WTC11 (cell line): ENCODE measurements at places on chromosomes 1 and 21.

GRCh38 chr1:17412093-17412870 is 27.2 kb downstream of the RCC2 start:
- no peak for DNase-seq

DNA sequence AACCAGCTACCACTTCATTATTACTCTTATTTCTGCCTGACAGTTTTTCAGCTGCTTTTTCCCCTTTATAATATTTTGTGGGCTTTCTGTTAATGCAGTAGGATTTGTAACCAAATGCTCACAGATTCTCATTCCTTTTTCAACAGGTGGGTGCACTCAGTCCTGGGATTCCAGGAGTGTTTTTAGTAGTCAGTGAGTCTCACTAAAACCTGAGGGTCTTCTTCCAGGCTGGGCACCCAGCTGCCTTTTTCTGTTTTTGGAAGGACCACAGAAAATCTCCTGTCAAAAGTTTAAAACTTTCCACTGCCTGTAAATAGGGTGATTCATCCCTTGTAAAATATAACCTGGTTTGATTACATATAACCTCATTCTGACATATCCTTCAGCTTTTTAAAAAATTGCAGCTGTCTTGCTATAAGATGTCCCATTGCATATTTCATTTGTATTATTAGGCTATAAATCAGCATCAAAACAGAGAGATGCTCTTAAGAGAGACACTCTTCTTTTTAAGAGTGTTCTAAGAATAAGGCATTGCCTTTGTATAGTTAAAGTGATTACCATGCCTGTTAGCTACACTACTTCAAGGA is 16.8 kb upstream of the CEP350 start:
- DNase-seq: no peak

DNA sequence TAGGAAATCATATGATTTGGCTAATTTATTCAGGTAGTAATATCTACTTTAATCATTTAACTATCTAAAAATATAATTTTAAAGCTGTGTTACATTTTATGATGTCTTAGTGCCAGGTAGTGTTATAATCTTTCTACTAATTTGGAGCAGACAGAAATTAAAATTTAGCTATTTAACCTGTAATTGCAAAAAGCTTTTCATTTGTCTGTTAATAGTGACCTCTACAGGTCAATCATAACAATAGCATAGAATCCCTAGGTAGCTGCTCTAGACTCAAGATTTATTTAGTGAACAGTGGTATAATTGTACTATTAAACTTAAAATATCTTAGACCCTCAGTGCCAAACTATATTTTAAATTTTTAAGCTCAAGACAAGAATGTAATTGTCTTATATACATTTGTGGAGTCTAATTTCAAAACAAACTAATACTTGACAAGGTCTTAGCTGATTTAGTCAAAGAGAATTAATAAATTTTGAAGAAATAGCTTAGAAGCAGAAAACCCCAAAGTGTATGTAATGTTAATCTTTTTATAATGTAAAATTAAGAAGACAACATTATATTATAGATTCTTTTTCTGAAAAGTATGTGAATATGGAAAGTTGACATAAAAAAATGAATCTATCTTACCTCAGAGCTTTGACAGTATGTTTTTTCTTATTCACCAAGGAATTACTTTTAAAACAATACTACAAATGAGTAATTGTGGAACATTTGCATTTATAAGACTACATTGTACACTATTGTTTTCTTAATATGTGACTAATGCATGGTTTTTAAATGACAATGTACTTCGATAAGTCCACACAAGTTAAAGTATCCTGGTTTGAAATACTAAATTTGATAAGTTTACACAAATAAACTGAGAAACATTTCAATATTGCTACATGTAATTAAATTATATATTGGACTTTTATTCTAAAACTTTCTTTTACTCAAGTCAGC is 64.1 kb upstream of the RNPC3 start:
- DNase-seq: no peak

DNA sequence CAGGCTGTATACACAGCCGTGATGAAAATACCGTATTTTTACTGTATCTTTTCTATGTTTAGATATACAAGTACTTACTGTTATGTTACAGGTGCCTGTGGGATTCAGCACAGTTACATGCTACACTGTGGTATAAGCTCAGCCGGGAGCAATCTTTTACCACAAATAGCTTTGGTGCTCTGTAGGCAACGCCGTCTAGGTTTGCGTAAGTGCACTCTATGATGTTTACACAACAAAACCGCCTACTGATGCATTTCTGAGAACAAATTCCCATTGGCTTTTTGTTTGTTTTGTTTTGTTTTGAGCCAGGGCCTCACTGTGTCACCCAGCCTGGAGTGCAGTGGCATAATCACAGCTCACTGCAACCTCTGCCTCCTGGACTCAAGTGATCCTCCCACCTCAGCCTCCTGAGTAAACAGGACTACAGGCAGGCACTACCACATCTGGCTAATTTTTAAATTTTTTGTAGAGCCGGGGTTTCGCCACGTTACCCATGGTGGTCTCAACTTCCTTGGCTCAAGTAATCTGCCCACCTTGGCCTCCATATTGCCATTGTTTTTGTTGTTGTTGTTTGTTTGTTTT is 81.0 kb downstream of the SCCPDH start:
- DNase-seq: no peak

DNA sequence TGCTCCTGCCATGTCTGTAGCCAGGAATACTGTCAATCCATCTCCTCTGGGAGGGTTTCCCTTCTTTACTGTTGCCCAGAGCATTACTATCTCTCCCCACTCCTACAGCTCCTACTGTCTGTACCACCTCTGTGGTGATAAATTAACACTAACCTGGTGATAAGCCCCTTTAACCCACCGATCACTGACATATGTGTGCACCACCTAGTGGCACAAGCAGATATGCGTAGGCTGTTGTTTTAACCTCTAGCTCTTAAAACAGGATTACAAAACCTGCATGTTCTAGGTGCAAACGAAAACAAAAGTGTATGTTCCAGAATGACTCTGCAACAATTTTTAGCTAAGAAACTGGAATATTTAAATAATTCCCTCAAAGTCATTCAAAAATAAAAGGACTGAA is 93.9 kb upstream of the BEND5 start:
- peak; percentile 26 for DNase-seq

- no peak for DNase-seq
Observed at GRCh38 chr21:45278156-45278911, 9.4 kb downstream of the POFUT2 start.

GRCh38 chr1:210654176-210654981 is 325.7 kb downstream of the HHAT start:
- DNase-seq: no peak

DNA sequence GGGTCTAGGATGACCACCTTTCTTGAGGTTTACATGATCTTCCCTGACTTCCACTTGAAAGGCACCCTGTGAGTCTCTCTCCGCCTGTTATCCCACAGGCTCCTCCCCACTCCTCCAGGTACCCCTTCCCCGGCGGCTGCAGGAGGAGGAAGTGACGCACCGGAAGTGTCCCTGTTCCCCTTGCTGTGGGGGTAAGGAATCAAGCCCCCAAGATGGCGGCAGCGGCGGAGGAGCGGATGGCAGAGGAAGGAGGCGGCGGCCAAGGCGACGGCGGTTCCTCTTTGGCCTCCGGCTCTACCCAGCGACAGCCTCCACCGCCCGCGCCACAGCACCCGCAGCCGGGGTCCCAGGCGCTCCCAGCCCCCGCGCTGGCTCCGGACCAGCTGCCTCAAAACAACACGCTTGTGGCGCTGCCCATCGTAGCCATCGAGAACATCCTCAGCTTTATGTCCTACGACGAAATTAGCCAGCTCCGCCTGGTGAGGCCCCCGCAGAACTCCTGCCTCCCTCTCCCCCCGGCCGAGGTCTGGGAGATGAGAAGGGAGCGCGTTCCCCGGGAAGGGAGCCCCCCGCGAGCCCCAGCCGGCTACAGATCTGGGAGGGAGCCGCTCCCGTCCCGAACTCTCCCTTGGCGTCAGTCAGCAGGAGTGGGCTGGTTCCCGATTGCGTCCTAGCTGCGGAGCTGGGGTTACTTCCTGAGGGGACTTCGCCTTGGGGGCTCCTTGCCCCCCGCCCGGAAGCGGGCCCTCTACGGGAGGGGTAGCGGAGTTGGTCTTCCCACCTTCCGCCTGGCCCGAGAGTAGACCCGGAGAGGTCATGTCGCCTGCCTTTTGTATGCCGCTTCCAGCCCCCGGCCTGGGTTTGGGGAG is at the start of gene FBXO28:
TSS of gene FBXO28 (plus strand) at position 194 of the 869 bp plus-strand sequence. CDS start at position 213, 19 bp downstream.
- DNase-seq: peak; percentile 96

GRCh38 chr1:94284476-94284875 is 47.1 kb upstream of the ARHGAP29 start:
- no peak for DNase-seq

DNA sequence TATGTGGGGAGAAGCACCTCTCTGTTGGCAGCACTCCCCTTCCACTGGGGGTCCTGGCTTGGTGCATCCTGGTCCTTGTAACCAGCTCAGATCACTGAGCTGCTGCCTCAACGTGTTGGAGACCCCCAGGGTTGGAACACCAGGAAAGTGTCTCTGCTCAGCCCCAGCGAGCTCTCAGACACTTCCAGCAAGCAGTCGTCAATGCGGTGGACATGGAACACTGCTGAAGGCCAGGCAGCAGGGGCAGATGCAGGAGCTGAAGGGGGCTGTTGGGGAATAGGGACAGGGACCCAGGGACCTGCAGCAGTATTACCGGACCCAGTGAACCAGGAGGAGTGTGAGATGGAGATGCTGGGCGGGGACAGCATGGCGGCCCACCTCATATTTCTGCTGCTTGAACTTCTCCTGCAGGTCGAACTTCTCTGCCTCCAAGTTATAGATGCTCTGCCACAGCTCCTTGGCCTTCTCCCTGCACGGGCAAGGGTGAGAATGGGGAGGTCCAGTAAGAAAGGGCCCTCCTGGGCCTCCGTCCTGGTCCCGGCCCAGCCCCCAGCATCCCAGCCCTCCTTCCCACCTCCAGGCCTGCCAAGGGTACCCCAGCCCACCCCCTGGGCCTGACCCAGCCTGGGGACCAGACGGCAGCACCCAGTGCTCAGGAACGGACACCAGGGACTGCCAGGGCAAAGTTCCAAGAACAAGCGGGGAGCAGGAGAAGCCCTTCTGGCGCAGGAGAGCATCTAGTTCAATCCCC is 16.4 kb downstream of the TNNT2 start:
- no peak for DNase-seq

DNA sequence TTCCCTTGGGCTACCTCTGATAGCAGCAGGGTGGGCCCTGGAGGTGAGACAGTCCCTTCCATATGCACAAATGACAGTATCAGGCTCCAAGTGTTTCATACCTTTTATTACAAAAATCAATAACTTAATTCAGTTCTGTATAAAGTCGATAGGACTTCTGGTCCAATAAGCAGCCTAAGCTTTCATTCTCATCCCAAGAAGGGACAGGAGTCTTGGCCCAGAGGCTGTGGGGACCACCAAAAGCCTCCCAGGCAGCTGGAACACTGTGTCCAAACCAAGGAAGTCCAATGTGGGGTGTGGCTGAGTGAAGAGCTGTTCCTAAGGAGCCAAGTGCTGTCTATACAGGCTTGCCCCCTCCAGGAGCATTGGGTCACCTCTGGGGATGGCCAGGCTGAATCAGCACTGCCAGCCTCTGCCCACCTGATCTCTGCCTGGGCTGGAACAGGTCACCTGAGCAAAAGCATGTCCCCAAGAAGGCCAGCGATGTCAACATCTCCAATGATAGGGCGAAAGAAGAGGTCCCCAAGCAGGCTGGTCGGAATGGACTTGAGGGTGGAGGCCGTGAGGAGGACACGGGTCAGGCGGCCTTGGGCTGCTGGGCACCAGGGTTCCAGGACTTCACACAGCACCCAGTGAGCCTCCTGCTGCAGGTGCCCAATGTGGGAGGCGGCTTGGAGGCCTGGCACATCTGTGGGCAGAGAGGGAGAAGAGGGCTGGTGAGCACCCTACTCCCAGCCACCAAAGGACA is 2.2 kb downstream of the NR0B2 start:
- no peak for DNase-seq

- DNase-seq: no peak
Observed at GRCh38 chr1:180268556-180269075, 38.6 kb downstream of the LHX4 start.

- DNase-seq: no peak
Observed at GRCh38 chr21:36113647-36114428, 21.0 kb upstream of the CBR3 start.
